ENCODE measurements at places on chromosomes 5 and 9.

GRCh38 chr5:123245689-123246088 lies 156.6 kb downstream of the PRDM6 start:
- no peak for DNase-seq

DNA sequence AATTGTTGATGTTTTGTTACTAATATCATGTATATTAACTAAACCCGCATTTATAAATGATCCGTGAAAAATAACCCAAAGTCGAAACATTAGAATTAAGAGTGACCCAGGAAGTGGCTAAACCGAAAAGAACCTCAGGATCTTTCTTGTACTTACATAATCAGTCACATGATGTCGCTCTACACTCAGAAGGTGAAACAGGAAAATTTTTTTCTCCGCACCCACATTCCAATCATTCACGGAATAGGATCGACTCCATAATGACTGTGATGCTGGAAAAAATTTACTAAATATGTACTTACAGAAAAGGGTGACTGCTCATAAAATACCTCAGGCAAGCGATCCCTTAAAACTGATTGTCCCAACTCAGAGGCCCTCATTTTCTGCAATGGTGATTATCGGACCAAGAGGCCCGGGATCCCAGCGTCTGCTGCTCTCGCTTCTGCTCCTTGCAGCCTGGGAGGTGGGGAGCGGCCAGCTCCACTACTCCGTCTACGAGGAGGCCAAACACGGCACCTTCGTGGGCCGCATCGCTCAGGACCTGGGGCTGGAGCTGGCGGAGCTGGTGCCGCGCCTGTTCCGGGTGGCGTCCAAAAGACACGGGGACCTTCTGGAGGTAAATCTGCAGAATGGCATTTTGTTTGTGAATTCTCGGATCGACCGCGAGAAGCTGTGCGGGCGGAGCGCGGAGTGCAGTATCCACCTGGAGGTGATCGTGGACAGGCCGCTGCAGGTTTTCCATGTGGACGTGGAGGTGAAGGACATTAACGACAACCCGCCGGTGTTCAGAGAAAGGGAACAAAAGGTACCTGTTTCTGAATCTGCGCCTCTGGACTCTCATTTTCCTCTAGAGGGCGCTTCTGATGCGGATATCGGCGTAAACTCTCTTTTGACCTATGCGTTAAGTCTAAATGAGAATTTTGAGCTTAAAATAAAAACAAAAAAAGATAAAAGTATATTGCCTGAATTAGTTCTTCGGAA lies at the start of gene PCDHA12:
TSS of gene PCDHA12 (plus strand) at position 224 of the 981 bp plus-strand sequence. CDS start at position 389, 165 bp downstream.
- DNase-seq, result no peak

- no peak for DNase-seq
Observed at GRCh38 chr9:97629156-97629555, 4.0 kb downstream of the TSTD2 start.

DNA sequence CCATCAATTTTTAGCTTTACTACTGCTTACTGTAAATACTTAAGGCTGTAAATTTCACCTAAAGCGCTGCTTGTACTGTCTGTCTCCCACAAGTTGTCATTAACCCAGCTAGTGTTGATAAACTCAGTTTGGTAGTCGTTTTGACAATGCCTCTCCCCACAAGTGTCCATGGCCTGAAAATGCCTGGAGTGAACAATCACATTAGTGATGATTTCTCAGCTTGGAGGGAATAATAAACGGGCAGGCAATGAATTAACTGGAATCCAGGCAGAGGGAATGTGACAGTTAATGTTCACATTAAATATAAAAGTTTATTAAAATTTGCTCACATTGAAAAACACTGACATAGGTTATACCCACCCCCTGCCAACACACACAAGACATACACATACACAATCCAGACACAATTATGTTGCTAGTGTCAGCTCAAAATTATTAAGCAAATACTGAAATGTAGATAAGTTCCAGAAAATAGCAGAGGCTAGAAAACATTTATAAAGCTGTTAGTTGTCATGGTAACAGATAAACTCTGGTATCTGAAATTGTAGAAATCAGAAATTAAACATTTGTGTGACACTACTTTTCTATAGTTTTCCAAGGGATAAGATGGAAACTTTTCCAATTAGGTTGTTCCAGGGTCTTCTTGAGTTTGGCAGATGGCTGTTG lies 341.9 kb downstream of the DIRAS2 start:
- no peak for DNase-seq

GRCh38 chr9:121985792-121986494 lies 107.2 kb downstream of the TTLL11 start:
- no peak for DNase-seq

DNA sequence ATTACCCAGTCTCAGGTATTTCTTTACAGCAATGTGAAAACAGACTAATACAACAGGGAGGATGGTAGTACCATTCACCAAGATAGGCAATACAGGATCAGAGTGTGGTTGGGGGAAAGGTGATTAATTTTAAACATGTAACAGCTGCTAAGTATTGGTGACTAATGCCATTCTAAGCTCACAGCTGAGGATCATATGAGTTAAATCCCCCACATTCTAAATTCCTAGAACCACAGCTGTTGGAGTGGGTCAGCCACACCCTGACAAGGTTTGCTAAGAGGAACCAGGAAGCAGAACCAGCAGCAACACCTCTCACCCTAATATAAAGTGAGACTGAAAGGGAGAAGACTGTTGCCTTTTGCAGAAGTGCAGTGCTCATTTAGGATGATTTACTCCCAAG lies 24.8 kb downstream of the HSPB3 start:
- DNase-seq, result no peak

DNA sequence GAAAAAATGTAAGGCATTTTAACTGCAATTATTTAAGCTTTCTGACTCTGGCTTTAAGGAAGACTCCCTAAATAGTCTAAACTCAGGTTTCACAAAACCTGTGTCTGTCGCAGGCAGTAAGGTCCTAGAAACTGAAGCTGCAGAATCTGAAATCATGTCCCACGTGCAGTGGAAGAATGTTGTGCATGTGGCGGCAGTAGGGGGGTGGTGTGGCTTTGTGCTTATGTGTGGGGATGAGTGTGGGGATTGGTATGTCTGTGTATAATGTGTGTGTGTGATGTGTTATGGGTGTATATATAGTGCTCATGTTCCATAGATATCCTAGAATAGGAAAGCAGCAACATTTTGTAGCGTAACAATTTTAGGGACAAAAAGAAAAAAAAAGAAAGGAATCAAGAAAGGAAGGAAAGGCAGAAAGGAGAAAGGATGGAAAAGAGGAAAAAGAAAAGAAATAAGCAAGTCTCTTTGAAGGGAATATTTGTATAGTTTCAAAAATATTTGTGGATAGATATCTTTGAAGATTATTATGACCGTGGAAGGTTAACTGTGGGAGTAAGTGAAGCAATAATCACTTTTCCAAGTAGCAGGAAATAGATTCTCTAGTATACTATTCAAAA lies 6.6 kb downstream of the ANKDD1B start:
- DNase-seq, result no peak

DNA sequence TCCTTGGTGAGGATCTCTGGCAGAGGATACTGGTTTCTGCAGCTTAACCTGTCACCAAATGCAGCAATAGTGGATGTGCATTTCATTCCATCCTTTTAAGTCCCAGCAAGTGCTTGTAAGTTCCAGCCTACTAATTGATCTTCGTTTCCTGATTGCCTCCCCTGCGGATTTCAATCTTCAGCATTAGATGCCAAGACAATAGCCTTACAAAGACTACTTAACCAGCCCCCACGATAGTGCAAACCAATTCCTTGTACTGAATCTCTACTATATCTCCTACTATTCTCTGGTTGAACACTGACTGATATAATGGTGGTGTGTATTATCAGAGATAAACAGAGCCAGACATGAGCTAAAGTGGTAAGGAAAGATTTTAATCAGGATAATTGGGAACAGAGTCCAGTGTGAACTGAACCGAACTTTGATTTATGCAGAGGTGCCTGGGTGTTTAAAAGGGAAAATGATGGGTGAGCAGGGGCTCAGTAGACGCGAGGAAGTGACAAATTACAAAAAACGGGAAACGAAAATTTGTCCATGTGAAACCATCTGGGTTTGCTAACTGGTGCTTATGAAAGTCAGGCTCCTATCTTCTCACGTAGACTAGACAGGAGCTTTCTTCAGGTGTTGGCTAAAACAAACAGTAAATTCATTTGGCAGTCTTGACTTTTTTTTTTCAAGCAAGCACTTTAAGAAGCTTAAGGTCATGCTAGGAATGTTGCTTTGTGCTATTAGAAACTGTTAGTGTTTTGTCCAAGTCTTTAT lies 106.9 kb upstream of the ST8SIA4 start:
- DNase-seq, result no peak

GRCh38 chr9:116187570-116188170 lies 34.1 kb downstream of the PAPPA start:
- DNase-seq, result no peak

- no peak for DNase-seq
Observed at GRCh38 chr9:87876708-87877107, 6.0 kb upstream of the SPATA31E1 start.

GRCh38 chr9:20292002-20292401 lies 330.3 kb downstream of the MLLT3 start:
- no peak for DNase-seq

GRCh38 chr9:25700430-25700829 lies 22.2 kb upstream of the TUSC1 start:
- DNase-seq, result no peak
